ENCODE measurements at places on chromosomes 13 and 19. TPM values are rescaled to one million over a fixed set of nuclear protein-coding genes. Genes with fewer than 3 reads are reported as not detected.

- H3K27me3 ChIP-seq: no peaks in the 10 kb centered on the region
- H3K4me1 ChIP-seq: peaks cover 95% of the 10 kb centered on the region
- DNase-seq: no peak
- no peaks in the 10 kb centered on the region for H3K36me3 ChIP-seq
Observed at GRCh38 chr19:56114051-56114777, 6.9 kb downstream of the ZNF787 start.

DNA sequence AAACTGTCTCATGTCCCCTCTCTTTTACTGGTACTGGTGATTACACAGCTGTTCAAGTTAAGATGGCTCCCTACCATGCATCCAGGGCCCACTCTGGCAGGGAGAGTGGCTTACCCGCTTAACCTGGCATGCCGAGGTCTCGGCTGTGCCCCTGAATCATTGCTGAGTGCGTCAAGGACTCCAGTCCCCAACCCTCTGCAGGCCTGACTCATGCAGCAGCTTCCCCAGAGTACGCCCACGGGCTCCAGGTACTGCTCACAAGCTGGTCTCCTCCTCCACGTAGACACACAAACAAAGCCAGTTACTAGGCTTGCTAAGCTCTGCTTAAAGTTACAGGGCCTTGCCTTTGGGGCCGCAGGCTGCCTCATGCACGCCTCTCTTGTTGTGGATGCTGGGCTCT lies 447.4 kb downstream of the COG6 start:
- no peaks in the 10 kb centered on the region for H3K36me3 ChIP-seq
- H3K27me3 ChIP-seq: no peaks in the 10 kb centered on the region
- no peak for DNase-seq
- H3K4me3 ChIP-seq: no peak overlapping the region
- H3K27ac ChIP-seq: no peak overlapping the region

GRCh38 chr19:41323430-41324125 lies 13.6 kb downstream of the CCDC97 start:
- no peaks in the 10 kb centered on the region for H3K27me3 ChIP-seq
- DNase-seq: peak; percentile 83
- H3K27ac ChIP-seq: peak overlapping the region; percentile 97
- peaks cover 7% of the 10 kb centered on the region for H3K4me1 ChIP-seq
- no peak overlapping the region for H3K4me3 ChIP-seq

DNA sequence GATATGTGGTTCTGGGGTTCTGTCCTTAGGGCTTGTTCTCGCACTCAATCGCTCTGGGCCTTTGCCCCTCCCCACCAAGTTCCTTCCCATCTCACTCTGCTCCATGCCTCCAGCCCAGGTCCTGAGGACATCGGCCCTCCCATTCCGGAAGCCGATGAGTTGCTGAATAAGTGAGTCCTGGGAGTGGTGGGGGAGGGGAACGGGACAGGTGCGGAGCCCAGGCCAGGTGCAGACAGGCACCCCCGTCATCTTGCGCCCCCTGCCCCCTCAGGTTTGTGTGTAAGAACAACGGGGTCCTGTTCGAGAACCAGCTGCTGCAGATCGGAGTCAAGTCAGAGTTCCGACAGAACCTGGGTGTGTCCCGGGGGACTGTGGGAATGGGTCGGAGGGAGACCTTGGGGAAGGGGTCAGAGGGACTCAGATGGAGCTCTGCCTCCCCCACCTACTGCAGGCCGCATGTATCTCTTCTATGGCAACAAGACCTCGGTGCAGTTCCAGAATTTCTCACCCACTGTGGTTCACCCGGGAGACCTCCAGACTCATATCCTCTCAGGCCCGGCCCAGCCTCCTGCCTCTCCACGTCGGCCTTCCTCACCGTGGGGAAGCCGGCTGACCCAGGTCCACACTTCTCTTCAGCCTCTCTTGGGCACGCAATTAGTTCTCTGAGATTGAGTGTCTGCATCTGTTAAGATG lies 10.1 kb downstream of the FUZ start:
- peaks cover 75% of the 10 kb centered on the region for H3K36me3 ChIP-seq
- H3K27ac ChIP-seq: peak overlapping the region; percentile 63
- no peak for DNase-seq
- peaks cover 12% of the 10 kb centered on the region for H3K4me1 ChIP-seq
- no peaks in the 10 kb centered on the region for H3K27me3 ChIP-seq
- H3K4me3 ChIP-seq: no peak overlapping the region

DNA sequence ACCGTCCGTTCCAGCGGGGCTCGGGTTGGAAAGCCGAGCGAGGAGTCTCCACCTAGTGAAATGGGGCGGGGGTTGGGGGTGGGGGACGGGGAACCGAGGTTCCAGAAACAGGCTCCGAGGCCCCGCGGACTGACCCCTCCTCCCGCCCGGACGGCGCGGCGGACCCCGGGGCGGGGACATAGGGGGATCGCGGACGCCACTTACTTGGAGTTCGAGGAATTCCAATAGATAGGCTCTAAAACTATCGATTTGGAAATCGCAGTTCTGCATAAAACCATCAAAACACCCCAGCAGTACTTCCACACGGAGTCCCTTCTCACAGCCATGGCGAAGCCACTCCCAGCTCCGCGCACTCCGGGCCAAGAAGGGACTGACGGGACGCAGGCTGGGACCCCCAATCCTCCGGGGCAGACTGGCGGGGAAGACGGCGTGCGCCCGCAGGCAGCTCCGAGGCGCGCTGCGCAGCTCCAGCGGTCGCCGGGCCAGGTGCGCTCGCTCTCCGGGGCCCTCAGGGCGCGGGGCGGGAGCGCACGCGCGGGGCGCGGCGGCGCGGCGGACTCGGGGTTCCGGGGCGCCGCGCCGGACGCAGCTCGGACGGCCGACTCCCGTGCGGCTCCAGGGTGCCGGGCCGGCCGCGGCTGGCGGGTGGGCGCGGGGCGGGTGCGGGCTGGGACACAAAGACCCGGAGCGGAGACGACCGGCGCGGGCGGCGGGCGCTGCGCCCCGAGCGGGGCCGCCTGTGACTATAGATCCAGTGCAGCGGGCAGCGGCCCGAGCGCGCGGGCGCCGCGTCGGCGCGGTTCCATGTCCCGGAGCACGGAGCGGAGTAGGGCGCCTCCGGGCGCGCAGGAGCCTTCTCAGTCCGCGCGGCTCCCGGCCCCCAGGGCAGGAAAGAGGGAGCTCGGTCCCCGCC lies 567 bp downstream of the EFNB2 start:
- peak overlapping the region; percentile 56 for H3K4me3 ChIP-seq
- no peaks in the 10 kb centered on the region for H3K4me1 ChIP-seq
- no peak for DNase-seq
- no peaks in the 10 kb centered on the region for H3K27me3 ChIP-seq
- no peaks in the 10 kb centered on the region for H3K36me3 ChIP-seq

- no peak overlapping the region for H3K4me3 ChIP-seq
- H3K4me1 ChIP-seq: peaks cover 3% of the 10 kb centered on the region
- peak overlapping the region; percentile 11 for H3K27ac ChIP-seq
- no peaks in the 10 kb centered on the region for H3K36me3 ChIP-seq
Observed at GRCh38 chr19:15318241-15318691, 14.1 kb downstream of the BRD4 start.

DNA sequence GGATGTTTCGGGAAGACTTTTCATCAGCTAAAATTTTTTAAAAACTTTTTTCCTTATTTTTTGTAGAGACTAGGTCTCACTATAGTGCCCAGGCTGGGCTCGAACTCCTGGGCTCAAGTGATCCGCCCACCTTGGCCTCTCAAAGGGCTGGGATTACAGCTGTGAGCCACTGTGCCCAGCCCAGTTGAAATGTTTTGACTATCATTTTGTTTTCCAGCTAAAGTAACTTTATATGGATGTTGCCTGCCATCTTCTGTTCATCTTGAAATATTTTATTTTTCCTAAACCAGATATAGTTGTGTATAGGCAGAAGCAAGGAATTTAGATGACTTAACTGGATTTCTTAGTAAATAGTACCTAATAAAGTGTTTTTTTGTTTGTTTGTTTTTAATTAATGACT lies 7.0 kb downstream of the CAB39L start:
- peak overlapping the region; percentile 56 for H3K27ac ChIP-seq
- H3K27me3 ChIP-seq: no peaks in the 10 kb centered on the region
- H3K4me1 ChIP-seq: no peaks in the 10 kb centered on the region
- H3K36me3 ChIP-seq: peaks cover 9% of the 10 kb centered on the region

DNA sequence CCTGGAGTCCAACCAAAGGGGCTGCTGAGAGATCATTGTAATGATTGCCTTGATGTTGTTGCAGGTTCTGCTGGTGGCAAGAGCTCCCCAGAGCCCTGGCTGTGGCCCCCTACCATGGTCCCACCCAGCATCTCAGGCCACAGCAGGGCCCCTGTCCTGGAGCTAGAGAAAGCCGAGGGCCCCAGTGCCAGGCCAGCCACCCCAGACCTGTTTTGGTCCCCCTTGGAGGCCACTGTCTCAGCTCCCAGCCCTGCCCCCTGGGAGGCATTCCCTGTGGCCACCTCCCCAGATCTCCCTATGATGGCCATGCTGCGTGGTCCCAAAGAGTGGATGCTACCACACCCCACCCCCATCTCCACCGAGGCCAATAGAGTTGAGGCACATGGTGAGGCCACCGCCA lies 15.5 kb downstream of the NCAN start:
- no peak overlapping the region for H3K27ac ChIP-seq
- no peaks in the 10 kb centered on the region for H3K36me3 ChIP-seq
- H3K4me1 ChIP-seq: no peaks in the 10 kb centered on the region
- peaks cover 10% of the 10 kb centered on the region for H3K27me3 ChIP-seq
- no peak overlapping the region for H3K4me3 ChIP-seq

DNA sequence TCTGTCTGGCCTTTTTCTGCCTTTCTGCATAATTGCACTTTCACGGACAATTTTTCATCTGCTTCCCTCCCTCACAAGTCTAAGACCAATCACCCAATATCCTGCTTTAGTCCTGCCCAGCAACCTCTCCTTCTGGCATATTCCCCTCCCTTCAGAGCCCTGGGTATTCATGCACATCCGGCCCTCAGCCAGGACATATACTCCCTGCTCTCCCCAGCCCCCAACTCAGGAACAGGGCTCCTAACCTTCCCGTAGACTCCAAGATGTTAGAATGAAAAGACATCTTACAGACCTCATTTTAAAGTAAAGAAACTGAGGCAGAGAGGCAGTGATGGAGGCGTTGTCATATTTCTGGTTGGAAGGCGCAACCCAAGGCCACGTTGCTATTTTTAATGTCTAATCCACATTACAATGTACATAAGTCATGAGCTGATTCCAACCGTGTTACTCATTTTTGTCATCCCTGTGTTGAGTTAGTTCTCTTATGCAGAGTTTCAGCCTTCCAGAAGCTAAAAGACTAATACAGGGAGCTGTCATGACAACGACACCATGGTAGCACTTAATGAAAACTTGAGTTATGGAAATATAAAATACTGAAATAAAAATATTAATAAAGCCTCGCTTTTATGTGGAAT lies 209.2 kb downstream of the TSHZ3 start:
- H3K27me3 ChIP-seq: no peaks in the 10 kb centered on the region
- no peak for DNase-seq
- H3K36me3 ChIP-seq: no peaks in the 10 kb centered on the region
- H3K4me3 ChIP-seq: no peak overlapping the region
- H3K27ac ChIP-seq: no peak overlapping the region

DNA sequence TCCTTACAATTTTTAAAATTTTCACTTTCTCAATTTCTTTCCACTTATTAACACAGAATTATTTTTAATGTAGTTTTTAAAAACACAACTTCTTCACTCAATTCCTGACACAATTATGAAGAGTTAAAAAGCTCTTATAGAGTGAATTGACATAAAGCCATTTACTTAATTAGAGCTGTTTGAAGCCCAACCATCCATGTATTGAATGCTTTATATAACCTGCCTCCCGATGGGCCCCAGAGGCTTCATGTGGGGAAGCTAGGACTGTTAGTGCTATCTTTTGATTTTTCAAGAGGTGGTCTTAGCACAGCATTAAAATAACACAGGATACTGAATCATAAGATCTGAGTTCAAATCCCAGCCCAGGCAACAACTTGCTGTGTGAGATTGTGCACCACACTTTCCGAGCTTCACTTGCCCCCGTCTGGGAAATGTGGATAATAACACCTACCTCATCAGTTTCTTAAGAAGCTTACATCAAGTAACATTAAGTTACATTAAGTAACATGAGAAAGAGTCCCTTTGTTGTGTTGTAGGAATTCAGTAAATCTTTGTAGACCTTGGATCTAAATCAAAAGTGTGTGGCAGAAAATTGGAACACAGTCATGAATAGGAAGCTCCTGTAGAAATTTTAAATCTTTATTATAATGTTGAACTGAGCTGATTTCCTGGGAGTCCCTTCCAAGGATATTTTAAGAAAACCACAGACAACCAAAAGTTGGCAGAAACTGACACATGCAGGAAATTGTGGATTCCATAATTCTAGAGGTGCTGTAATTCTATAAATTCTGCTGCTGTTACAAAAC lies 5.5 kb upstream of the ENOX1 start:
- no peak overlapping the region for H3K4me3 ChIP-seq
- no peaks in the 10 kb centered on the region for H3K36me3 ChIP-seq
- H3K4me1 ChIP-seq: no peaks in the 10 kb centered on the region
- H3K27me3 ChIP-seq: no peaks in the 10 kb centered on the region
- H3K27ac ChIP-seq: no peak overlapping the region
- no peak for DNase-seq

DNA sequence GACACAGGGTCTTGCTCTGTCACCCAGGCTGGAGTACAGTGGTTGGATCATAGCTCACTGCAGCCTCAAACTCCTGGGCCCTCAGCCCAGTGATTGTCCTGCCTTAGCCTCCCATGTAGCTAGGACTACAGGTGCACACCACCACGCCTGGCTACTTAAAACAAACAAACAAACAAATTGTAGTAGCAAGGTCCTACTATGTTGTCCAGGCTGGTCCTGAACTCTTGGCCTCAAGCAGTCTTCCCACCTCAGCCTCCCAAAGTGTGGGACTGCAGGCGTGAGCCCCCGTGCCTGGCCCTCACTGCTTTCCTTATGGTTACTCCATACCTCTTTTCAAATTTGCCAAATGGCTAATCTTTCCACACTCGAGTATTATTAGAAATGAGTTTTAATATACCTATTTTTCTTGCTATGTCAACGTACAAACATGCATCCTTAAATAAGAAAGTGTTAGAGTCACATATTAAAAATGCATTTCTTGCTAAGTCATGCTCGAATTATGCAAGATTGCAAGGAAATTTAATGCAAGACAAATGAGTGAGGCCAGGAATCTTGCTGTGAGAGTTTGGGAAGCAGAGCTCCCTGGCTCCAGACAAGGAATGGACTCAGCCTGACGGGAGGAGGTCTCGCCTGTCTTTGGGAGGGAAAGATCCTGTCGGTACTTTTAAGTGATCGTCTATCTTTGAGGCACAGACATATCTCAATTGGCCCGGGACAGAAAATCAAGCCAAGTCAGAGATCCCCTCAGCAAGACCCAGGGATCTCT lies 39.4 kb downstream of the RFX2 start:
- no peaks in the 10 kb centered on the region for H3K36me3 ChIP-seq
- peak; percentile 57 for DNase-seq
- no peak overlapping the region for H3K4me3 ChIP-seq
- peaks cover 49% of the 10 kb centered on the region for H3K4me1 ChIP-seq
- peak overlapping the region; percentile 12 for H3K27ac ChIP-seq
- H3K27me3 ChIP-seq: no peaks in the 10 kb centered on the region

NOTCH3 gene
- total RNA-seq: 34.2 TPM

F10 gene
- total RNA-seq: 27.5 TPM

ZNF578 gene
- total RNA-seq: 1.6 TPM

ZNF527 gene
- 7.3 TPM for total RNA-seq

KASH5 gene
- not detected for total RNA-seq

SYNE4 gene
- total RNA-seq: not detected

LILRB3 gene
- 8.8 TPM for total RNA-seq

Measured in right atrium auricular region (tissue), 2 donors.